Epithelial cell of proximal tubule (primary cell): ENCODE measurements at places on chromosomes 1 and 21.

DNA sequence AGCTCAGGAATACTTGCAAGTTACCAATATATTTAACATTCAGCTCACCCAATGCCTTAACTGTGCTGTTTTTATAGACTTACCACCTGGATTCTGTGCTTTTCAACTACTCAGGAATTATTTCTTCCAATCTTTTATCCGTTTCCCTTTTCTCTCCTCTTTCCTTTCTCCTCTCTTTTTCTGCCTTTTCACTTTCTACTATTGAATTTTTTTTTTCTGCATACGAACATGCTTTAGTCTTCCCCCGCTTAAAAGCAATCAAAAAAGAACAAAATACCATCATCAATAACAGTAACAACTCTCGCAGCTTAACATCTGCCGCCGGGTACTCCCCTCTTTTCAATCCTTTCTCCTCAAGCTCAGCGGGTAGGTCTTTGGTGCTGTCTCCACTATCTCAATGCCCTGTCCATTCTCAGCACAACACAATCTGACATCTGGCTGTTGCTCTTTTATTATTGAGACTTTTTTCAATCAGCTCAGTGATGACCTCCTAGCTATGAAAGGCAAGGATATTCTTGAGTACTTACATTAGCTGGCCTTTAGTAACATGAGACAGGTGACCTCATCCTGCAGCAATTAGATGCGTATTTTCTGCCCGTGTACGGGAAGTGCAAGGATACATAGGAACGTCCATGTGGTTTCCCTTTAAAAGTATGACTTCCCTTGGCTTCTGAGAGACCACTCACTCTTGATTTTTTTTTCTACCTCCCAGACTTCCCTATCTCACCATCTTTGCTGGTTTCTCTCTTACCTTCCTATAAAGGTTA, 40.2 kb upstream of the SIPA1L2 start:
- no peak for DNase-seq

- DNase-seq, result no peak
These were observed 43.8 kb downstream of the XPR1 start for GRCh38 chr1:180675586-180675985.

DNA sequence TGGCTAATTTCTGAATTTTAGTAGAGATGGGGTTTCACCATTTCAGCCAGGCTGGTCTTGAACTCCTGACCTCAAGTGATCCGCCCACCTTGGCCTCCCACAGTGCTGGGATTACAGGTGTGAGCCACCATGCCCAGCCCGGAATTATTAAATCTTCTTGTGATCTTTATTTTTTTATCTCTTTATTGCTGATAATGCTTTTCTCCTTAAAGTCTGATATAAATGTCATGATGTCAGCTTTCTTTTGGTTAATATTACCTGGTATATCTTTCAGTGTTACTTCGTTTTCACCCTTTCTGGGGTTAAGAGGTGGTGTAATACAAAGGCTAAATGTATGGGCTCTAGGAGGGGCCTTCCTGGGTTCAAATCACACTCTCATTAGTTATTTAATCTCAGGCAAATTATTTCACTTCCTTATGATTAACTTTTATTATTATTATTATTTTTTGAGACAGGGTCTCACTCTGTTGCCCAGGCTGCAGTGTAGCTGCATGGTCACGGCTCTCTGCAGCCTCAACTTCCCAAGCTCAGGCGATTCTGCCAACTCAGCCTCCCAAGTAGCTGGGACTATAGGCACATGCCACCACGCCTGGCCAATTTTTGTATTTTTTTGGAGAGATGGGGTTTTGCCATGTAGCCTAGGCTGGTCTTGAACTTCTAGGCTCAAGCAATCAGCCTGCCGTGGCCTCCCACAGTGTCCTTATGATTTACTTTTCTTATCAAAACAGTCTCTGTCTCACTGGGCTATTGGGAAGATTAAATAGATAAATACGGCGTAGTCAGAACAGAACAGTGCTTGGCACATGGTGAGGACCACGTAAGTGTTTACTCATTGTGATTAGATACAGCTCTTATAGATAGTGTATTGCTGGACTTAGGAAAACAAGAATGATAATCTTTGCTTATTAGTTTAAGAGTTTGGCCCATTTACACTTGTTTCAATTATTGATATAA, 216.5 kb downstream of the URB2 start:
- DNase-seq, result no peak

DNA sequence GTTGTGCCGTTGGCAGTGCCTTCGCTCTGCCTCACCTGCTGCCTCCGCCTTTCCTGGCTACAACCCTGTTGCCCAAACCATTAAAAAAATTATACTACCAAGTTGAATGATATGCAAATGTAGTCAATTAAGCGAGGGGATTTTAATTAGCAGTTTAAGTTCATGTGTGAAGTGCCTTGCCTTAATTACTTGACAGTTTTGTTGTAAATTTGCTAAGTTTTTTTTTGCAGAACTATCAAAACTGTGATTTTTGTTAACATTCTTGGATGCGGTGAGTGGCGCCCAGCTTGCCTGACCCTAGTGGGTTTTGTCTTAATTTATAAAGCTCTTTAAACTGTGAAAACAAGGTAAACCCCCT, 10.9 kb downstream of the SKI start:
- DNase-seq, result no peak

DNA sequence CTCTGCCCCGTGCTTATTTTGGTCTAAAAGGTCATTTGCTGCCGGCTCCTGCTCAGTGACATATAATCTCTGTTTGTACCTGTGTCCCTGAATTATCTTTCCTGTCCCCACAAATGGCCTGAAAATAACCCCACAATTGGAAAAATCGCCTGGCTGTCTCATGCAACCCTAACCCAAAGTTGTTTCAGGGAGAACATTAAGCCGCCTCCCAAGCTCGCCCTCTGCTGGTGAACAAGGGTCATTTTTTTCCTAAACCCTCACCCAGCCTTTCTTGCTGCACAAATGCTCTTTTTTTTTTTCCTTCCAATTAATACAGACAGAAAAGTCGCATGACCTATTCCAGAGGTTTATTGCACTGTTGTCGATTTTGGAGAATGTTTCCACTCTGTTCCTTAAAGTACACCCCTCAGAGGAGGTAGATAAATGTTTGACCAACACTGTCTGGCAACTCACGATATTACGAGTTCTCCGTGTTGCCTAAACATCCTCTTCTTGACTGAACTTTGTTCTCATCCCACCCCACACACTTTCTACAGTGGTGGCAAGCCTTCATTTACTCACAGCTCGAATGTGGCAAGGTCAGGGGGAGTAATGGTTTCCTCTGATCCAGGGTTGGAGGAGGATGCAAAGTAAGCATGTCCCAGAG, 148.7 kb downstream of the ZZZ3 start:
- DNase-seq, result no peak
